T-cell (primary cell): ENCODE measurements at places on chromosomes 16 and 17. TPM values are rescaled to one million over a fixed set of nuclear protein-coding genes. Genes with fewer than 3 reads are reported as not detected.

NMT1 gene
- 139 TPM for total RNA-seq

KRTAP4-6 gene
- total RNA-seq, result not detected

CD300C gene
- total RNA-seq, result not detected

SPNS3 gene
- total RNA-seq, result 4.6 TPM

BCAR1 gene
- total RNA-seq, result 1.6 TPM

PRSS27 gene
- 0.70 TPM for total RNA-seq

HOXB9 gene
- 0.43 TPM for total RNA-seq

CES5A gene
- not detected for total RNA-seq

TP53TG3 gene
- total RNA-seq, result not detected

TNFRSF17 gene
- total RNA-seq, result 0.53 TPM

ATAD5 gene
- 5.3 TPM for total RNA-seq

- no peak for DNase-seq
Measured at GRCh38 chr16:53142823-53143568, 88.2 kb downstream of the CHD9 start.

DNA sequence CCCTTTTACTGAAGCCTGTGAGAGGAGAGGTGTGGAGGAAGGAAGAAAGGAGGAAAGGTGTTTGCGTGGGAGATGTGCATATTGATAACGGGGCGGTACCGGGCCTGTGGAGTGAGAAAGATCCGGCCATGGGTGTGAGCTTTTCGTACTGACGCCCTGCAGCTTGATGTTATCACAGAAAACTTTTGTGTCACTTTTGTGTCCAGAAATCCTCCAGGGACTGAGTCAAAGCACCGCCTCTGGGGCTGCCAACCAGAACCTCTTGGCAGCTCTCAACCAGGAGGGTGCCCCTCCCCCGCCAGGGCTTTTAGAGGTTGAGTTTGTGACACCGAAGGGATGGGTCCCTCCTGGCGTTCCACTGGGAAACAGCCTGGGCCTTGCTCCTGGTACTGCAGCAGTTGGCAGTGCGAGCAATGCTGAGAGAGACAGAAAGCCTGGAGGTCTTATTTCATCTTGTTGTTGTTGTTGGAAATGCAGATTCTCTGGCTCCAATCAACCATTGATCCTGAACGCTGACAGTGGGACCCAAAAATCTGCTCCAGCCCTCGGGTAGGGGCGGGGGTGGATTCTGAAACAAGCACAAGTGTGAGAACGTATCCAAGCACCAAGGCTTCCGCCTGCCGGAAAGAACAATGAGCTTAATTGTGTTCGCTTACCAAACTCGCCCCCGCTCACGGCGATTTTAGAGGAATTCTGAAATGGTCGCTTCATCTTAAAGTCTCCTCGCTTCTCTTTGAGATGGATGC, 65.0 kb downstream of the CRISPLD2 start:
- no peak for DNase-seq

- DNase-seq, result no peak
Measured at GRCh38 chr17:30273373-30273772, 18.4 kb downstream of the BLMH start.

DNA sequence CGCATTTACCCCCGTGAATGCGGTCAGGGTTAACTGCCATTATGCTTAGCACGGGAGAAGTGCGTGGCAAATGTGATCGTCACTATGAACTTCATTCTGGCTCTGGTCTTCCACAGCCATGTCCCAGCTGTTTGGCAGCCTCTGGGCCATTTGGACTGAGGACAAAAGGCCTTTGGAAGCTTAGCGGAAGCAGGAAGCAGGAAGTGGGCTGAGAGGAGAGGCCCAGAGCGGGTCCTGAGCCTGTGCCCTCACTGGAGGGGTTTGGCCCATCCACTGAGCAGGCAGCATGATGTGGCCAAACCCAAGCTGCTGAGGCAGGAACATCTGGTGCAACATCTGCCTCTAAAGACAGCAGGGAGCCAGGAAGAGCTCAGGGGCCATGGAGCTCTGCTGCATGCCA, 345.9 kb downstream of the C16orf95 start:
- no peak for DNase-seq

DNA sequence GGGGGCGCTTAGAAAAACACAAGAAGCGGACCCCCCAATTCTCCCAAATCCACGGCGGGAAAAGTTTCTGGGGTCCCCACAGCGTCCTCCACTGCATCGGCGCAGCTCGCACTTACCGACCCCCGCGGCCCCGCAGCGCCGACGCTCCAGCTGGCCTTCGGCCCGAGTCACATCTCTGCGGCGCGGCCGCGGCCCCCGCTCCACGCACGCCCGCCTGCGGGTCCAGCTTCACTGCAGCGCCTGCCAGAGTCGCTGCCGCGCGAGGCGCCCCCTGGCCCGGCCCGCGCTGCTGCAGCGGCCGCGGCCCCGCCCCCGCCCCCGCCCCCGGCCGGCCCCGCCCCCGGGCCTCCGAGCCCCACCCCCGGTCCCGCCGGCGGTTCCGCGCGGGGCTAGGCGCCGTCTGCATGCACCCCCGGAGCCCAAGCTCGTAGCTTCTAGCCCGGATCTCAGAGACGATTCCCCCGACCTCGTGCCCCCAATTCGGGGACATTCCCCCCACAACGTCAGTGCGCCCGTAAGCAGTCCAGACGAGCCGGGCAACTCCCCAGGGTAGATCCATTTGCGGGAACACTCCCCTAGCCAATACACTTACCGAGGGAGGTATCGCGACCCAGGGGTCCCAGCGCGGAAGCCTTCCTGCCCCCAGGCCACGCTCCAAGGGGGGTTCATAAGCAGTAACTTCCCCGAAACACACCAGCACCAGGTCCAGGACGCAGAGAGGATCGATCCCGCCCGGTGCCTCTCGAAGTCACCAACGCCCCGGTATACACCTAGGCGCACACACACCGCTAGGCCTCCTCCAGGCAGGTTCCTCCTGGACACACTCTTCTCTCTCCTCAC, at the start of gene GPRC5B:
TSS of gene GPRC5B (minus strand) at position 238 of the 840 bp plus-strand sequence. CDS start 12,003 bp downstream, outside the sequence.
- peak; percentile 21 for DNase-seq

- no peak for DNase-seq
Measured at GRCh38 chr17:49240619-49241018, 10.0 kb upstream of the PHOSPHO1 start.

- no peak for DNase-seq
Measured at GRCh38 chr16:30867747-30868146, 26.1 kb downstream of the BCL7C start.

DNA sequence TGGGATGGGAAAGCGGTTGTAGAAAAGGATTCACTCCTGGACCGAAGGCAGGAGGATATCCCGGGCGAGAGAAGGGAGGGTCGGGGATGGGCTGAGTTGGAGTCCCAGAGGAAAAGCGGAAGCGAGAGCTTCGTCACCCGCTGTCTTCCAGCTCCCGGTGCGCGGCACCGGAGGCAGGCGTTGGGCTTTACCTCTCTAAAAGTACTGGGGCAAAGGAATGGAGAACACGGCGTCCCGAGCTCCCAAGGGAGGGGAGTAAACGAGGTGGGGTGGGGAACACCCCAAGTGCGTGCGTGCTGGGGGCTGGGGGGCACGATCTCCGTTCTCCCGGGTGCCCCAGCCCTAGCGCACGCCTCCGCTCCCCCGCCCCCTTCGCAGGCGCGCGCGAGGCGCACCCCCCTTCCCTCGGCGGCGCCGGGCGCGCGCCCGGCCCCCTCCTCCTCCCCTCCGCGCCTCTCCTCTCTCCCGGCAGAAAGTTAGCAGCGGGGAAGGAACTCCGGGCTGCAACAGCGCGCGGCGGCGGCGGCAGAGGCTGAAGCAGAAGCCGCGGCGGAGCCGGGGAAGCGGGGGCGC, at the start of gene HS3ST4:
TSS of gene HS3ST4 (plus strand) at position 441 of the 573 bp plus-strand sequence.
- no peak for DNase-seq

DNA sequence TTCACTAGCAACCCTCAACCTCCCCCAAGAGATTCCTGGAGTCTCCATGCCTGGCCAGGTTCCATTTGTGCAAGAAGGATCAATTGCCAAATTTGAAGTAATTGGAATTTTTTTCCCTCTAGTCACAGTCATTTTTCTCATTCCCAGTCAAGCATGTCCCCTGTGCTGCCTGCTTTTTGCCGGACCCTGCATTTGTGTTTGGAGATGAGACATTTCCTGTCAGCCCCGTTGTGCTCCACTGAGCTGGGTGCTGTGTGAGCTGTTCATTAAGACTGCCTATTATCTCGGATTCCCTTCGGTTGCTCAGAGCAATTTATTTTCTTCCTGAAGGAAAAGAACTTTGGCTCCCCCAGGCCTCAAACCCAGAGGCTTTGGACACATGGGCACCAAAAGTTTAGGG, 201.0 kb upstream of the NLRP1 start:
- DNase-seq, result no peak

- DNase-seq, result no peak
Measured at GRCh38 chr16:64238571-64238970, 883.3 kb downstream of the CDH11 start.

DNA sequence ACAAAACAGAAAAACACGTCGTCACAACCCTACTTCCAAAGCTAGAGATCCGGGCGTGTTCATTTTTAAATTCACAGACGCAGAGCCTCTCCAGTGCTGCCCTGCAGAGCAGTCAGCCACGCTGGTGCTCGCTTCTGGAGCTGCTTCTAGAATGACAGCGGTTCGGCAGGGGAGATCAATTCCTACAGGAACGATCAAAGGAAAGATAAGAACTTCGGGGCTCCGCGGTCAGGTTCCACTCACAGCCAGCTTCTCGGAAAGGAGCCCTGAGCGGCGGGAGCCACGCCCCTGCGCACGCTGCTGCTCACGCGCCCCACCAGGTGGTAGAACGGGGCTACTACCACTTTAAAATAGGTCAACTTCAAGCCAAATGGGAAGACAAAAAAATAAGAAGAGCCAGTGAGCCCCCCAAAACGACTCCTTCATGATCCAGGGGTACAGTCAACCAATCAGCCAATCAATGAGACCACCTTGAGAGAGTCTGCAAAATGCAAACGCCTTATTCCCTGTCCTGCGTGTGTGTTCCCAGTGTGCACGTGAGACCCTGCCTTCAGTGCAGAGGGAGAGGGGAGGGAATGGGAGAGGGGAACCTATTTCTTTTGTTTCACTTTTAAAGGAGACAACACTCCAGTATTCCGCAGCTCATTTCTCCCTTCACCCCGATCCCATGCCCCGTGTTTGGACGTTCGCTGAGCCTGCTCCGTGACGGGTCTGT, 209.7 kb downstream of the RBFOX3 start:
- DNase-seq, result peak; percentile 53

DNA sequence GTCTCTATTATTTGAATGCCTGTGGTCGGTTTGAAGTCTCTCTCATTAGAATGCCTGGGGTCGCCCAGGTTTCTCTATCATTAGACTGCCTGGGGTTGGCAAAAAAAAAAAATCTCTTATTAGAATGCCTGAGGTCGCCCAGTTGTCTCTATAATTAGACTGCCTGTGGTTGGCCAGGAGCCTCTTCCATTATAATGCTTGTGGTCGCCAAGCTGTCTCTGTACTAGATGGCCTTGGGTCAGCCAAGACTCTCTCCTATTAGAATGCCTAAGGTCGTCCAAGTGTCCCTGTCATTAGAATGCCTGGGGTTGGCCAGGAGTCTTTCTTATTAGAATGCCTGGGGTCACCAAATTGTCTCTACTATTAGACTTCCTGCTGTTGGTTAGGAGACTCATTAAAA, 2228.4 kb downstream of the TP53TG3F start:
- no peak for DNase-seq

DNA sequence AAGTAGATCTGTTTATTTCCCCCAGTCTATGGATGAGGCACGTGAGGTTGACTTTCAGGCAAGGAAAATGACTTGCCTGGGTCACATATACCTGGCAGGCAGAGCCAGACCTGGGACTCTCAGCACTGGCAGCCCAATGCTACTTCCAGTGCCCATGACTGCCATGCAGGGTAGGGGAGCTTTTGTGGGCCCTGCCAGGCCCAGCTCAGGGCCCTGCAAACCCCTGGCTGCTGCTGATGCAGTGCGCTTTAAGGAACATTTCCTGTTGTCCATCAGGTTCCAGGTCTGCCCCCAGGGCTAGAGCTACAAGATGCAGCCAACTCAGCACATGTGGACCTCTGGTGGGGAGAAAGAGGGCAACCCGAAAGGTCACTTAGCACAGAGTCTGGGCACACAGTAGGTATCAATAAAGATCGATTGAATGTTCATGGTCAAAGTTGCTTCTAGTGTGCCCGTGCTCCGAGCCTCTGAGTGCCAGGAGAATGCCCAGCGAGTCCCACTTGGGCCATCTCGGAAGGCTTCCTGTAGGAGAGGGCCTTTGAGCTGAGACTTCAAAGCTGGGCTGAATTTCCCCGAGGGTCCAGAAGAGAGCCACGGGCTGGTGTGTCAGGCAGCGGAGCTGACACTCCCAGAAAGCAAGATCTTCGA, 513 bp upstream of the TBX21 start:
- no peak for DNase-seq

DNA sequence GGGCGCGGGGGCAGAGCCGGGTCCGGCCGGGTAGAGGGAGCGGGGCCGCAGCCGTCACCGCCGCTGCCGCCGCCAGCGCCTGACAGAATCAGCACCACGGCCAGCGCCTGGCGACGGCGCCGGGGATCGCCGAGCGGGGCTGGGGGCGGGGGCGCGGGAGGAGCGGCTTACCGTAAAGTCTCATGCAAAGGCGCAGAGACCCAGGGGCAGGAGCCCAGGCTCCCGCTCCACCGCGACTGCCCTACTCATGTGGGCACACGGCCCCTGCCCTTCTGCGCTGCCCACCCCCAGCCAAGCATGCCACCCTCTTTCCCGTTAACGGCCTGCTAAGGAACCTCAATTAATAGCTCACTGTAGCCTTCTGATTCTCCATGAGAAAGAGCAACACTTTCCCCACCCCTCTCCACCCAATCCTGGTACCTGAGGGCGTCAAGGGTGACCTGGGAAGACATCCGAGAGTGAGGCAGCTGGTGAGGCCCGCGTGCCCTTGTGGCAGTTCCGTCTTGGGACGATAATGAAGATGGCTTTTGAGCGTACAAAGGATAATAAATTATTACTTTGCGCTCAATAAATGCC, at the start of gene SEZ6:
TSS of gene SEZ6 (minus strand) at position 98 of the 576 bp plus-strand sequence. CDS start 164 bp downstream, outside the sequence.
- peak; percentile 50 for DNase-seq

GRCh38 chr17:73255671-73256181, 6.0 kb downstream of the CPSF4L start:
- DNase-seq, result peak; percentile 41

- DNase-seq, result no peak
Measured at GRCh38 chr16:87201052-87201451, 116.1 kb downstream of the C16orf95 start.

DNA sequence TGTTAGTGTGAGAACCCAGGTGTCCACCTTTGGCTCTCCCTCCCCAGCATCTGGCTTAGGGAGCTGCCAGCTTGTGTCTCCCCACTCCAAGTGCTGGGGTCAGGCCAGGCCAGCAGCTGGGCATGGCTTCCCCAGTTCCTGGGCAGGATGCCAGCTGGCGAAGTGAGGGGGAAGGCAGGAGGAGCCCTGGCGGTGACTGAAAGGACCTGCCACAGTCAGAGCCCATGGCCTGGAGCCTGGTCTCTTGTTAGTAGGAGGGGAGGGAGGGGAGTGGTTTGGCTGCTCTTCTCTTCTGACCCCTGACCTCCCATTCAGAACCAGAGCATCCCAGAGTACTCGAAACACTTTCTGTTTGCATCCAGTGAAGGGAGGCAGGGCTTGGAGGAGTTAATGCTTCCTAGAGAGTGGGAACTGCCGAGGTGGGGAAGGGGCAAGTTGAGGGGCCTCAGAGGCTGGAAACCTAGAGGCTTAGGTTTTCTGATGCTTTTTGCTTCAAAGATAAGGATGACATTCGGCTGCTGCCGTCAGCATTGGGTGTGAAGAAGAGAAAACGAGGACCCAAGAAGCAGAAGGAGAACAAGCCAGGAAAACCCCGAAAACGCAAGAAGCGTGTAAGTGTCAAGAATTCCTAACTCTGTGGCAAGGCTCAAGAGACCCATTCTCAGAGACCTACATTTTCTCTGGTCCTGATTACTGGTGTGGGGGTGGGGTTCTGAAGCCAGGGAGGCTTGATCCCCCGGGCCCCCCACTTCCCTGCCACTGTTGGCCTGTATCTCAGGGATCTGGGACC, 772 bp downstream of the CHD3 start:
- peak; percentile 46 for DNase-seq
